ENCODE measurements at places on chromosomes 13 and 19.

DNA sequence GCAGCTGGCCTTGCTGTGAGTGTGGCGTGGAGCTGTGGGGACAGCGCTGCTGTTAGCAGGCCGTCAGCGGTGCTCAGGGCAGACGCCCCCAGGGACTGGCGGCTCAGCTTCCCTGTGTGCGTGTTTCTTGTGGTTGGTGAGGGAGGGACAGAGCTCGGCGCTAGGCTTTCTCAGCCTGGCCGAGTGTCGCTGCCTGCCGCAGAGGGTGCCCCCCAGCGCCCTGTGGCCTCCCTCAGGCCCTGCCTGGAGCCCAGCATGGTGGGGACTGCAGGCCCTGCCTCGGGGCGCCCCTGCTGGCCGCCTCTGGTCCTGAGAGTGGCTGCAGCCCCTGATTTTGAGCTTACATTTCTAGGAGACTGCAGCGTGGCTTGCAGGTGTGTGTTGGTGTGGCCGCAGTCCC lies 35.5 kb downstream of the DOT1L start:
- DNase-seq: no peak

DNA sequence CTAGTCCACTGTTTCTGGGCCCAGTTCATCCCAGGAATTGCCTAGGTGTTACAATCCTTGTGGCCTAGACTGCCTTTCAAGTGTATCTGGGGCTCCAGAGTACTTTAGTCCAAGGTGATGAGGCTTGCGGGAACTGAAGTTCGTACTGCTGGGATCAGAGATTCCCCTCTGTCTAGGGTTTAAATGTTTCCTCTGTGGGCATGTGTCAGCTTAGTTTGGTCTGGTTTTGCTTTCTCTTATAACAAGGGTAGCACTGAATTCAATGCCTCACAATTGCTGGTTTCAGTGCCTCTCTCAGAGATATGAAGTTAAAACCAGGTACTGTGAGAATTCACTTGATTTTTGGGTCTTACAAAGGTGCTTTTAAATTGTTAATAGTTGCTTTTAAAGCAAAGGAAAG lies 30.8 kb downstream of the RGCC start:
- DNase-seq: no peak

DNA sequence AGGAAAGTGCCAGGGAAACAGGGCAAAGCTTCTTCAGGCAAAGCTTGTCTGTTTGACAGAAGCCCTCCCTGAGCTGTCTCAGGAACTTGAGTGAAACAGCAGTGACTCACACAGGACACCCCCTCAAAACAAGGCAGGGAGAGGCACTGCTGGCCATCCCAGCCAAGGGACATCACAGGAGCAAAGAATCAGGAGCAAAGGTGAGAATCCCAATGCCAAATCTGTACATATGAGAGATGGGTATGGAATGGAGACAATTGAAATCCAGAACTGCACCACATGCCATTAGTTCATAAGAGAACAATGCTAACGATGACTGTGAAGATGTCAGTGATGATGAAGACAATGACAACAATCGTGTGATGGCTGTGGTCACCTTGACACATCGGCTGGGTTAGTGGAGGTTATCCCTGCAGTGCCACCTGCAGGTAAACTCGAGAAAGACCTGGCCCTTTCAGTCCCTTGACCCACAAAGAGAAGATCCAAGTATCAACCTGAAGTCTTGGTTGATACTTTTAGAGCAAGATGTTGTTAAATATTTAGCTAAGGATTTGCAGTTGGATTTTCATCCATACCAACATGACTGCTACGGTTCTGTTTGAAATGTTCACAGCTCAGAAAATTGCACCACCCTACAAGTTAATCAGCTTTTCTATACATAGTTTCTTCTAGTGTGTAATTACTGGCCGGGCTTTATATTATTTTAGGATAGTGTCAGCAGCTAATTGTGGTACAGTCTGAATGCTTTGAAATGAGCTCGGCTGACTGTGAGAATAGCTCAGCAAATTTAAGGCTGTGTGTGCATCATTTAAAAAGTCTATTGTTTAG lies 42.0 kb upstream of the IPO5 start:
- no peak for DNase-seq

GRCh38 chr13:96796091-96796633 lies 198.1 kb downstream of the OXGR1 start:
- no peak for DNase-seq

GRCh38 chr13:22161871-22162270 lies 491.0 kb downstream of the FGF9 start:
- no peak for DNase-seq

DNA sequence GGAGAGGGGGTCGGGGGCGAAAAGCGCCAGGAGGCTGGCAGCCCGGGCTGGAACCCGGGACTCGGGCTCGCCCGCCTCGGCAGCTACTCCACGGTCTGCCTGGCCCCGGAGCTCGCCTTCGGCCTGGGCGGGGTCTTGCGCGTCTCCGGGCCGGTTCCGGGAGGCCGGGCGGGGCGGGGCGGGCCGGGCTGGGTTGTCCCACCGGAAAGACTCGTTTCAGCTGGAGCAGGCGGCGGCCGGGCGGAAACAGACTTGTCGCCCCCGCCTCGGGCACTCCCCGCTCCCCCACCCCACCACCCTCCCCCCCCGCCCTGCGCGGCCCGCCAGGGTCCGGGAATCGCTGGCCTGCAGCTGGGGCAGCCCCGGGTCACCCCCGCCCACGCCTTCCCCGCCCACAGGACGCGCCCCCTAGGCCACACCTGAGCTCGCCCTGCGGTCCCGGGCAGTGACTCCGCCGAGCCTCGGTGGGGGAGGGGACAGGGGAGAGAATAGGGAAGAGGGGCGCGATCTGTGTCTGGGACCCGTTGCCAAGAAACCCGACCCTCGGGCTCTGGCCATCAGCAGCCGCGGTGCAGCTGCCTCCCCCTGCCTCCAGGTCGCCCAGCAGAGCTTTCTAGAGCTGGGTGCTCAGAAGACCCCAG lies 109.4 kb downstream of the KCTD15 start:
- DNase-seq: no peak

DNA sequence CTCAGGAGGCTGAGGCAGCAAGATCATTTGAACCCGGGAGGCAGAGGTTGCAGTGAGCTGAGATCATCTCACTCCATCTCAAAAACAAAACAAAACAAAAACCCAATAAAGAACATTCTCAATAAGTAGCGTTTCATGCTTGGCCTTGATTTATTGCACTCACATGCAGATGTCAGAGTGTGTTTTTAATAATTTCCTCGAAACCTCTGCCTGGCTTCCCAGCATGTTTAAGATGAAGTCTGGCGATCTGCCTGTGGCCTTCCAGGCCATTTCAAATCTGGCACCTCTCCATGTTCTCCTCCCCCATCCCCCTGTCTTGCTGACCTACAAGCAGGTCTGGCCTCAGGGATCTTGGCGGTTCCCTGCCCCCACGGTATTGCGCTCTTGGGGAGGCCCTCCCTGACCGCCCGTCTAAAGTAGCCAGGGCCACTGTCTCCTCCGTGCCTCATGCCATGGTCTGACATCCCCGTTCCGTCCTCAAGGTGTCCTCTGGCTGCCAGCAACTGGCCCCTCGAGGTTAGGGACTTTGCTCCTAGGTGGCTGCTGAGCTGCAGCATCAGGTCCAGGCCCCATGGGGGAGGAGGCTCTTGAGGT lies 1.6 kb downstream of the WDR88 start:
- DNase-seq: no peak

DNA sequence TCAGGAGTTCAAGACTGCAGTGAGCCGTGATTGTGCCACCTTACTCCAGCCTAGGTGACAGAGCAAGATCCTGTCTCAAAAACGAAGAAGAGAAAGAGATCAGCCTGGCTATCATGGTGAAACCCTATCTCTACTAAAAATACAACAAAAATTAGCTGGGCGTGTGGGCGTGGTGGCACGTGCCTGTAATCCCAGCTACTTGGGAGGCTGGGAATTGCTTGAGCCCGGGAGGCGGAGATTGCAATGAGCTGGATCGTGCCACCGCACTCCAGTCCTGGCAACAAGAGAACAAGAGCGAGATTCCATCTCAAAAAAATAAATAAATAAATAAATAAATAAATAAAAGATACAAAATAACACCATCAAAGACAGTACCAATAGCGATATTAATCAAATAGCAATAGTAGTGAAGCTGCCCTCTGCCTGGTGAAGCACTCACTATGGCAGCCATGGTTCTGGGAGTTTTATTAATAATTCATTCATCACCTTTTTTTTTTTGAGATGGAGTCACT lies 53.9 kb downstream of the NFIC start:
- no peak for DNase-seq

GRCh38 chr13:108369412-108369811 lies 99.9 kb downstream of the TNFSF13B start:
- no peak for DNase-seq

GRCh38 chr19:54206831-54207177 lies 6.1 kb downstream of the RPS9 start:
- DNase-seq: no peak

GRCh38 chr13:102772042-102772425 lies 1.6 kb downstream of the TEX30 start:
- DNase-seq: no peak

GRCh38 chr19:12669270-12670158 lies 2.9 kb downstream of the WDR83 start:
- peak; percentile 55 for DNase-seq

- no peak for DNase-seq
Observed at GRCh38 chr13:89751432-89751930, 1596.0 kb upstream of the MIR17HG start.

- DNase-seq: no peak
Observed at GRCh38 chr13:50069261-50069660, 54.0 kb downstream of the KCNRG start.

GRCh38 chr13:94122300-94122915 lies 357.1 kb downstream of the DCT start:
- DNase-seq: no peak

GRCh38 chr19:52028780-52029123 lies 573 bp upstream of the ZNF614 start:
- DNase-seq: no peak

DNA sequence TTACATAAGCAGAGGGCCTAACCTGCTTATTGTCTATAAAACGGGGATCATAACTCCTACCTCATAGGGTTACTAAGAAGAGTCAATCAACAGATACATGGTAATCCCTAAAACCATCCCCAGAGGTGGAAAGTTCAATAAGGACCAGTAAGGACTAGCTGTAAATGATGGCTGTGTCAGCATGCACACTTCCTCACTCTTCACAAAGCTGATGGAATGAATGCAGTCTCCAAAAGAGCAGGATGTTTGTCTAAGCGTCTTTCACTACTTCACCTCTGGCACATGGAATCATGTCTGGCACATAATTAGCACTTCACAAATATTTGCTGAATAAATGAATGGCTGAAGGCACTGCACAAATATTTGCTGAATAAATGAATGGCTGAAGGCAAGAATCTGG lies 134.2 kb downstream of the MIPEP start:
- DNase-seq: no peak

DNA sequence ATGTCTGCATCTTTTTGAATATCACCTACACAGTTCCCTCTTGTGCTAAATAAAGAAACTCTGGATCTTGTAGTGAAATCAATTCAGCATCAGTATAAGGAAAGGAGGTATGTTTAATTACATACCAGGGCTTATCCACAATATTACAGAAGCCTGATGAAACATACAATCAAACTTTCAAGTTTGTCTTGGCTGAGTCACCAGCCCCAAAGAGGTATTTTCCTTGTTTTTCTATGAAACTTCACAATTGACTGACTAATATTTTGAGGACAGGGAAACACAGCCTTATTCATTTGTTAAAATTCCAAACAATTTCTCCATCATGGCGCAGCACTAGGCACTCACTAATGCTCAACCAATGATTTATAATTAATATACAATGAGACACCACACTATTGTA lies 952.4 kb downstream of the PCDH17 start:
- DNase-seq: no peak

- DNase-seq: no peak
Observed at GRCh38 chr13:113507505-113508345, 17.2 kb upstream of the DCUN1D2 start.

DNA sequence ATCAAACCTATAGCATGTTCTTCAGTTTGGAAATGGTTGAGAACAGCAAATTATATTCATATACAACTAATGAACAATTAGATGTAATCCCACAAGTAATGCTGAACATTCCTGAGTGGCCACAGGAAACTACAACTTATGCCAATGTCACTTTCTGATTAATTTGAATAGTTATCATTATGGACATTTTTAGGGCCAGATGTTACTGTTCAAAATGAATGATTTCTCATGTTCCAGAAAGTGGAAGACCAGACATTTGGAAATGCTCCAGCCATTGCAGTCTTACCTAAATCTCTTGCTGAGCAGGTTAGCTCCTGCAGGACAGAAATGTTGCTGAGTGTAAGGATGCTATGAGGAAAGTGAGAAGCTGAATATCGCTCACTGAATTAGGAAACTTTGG lies 819.8 kb downstream of the PCDH9 start:
- no peak for DNase-seq

GRCh38 chr19:48190288-48190884 lies 19.9 kb downstream of the ZSWIM9 start:
- peak; percentile 47 for DNase-seq

- peak; percentile 83 for DNase-seq
Observed at GRCh38 chr19:1076951-1077350, 10.0 kb downstream of the ARHGAP45 start.

DNA sequence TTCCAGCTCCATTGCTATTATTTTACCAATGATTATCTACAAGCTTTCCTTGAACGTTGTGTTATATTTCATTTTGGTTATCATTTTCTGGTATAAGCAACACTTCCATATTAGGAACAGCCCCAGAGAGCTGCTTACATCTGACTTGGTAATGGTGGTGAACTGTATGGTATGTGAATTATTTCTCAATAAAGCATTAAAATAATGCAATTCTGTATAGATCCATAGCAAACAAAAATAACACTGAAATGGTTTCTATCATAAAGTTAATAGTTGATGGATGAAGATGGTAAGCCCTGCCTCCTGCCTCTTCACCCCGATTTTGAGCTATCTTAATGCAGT lies 27.5 kb downstream of the GGACT start:
- DNase-seq: no peak

DNA sequence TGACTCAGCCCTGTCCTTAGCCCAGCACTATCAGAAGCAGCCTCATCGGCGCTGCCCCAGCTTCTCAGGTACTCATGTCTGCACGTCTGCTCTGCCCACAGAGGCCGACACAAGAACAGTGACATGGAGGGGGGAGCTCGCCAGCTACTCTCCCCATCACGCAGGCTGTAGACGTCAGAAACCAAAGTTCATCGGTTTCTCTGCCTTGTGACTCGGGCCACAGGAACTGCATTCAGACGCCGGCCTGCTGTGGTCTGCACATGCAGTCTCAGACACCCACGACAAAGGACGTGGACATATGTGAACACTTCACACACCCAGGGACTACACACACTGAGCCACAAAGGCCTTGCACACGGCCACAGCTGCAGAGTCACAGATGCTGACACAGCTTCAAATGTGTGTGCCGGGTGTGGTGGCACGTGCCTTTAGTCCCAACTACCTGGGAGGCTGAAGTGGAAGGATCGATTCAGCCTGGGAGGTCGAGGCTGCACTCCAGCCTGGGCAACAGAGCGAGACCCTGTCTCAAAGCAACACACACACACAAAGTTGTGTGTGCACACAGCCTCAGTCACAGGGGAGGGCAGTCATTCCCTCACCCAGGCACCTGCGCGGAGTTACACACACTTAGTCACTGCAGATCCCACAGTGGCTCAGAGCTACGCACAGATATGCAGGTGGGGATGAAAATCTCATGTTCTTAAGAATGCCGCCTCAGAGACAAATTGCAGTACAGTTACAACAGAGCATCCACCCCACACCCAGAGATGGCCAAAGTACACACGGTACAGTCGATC lies 4.9 kb upstream of the ZFP36 start:
- peak; percentile 53 for DNase-seq

- no peak for DNase-seq
Observed at GRCh38 chr19:13101590-13102415, 855 bp downstream of the LYL1 start.

- DNase-seq: no peak
Observed at GRCh38 chr13:82719987-82720386, 1162.3 kb downstream of the SLITRK1 start.

GRCh38 chr19:18158467-18158866 lies 5.5 kb downstream of the PIK3R2 start:
- no peak for DNase-seq

Measured in activated CD4-positive, alpha-beta T cell treated with anti-CD3 and anti-CD28 coated beads for 24 hours (primary cell).